HFFc6 (cell line): ENCODE measurements at places on chromosomes 12 and 14.
A peak's percentile ranks its signal among the peaks of the same experiment; 100 is the strongest.

GRCh38 chr14:74492776-74493342 lies at the start of gene NPC2:
Gene NPC2, minus strand, starts transcription at chr14:74493305. Its CDS starts 31 bp downstream, at chr14:74493274.
- no peak for DNase-seq

DNA sequence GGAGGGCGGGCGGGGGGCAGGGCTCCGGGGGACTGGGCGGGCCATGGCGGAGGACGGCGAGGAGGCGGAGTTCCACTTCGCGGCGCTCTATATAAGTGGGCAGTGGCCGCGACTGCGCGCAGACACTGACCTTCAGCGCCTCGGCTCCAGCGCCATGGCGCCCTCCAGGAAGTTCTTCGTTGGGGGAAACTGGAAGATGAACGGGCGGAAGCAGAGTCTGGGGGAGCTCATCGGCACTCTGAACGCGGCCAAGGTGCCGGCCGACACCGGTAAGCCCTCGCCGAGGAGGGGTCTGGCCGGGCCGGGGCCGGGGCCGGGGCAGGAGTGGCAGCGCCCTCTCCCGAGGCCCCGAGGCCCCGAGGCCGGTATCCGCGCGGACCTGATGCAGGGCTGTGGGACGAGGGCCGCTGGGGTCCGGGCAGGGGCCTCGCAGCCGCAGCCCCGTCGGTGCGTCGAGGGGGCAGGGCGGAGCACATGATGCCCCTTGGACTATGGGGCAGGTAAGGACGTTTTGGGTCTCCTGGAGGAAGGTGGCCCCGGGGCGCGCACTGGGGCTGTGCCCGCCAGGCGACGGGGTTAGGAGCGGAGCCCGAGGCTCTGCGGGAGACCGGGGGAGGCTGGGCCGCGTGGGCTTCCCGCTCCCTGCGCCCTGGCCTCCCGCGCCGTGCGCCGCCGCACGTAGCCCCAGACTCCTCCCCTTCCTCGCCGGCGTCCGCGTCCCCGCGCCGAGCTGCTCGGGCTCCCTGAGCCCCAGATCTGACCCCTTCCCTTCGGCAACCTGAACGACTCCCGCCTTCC lies at the start of gene TPI1:
TPI1 (plus strand) TSS at position 119 of the 798 bp plus-strand sequence; CDS start at position 155, 36 bp downstream.
- peak; percentile 79 for DNase-seq

GRCh38 chr12:65941388-65941787 lies 117.1 kb downstream of the HMGA2 start:
- DNase-seq, result peak; percentile 91

GRCh38 chr12:2403221-2403976 lies 350.6 kb downstream of the CACNA1C start:
- DNase-seq, result no peak

DNA sequence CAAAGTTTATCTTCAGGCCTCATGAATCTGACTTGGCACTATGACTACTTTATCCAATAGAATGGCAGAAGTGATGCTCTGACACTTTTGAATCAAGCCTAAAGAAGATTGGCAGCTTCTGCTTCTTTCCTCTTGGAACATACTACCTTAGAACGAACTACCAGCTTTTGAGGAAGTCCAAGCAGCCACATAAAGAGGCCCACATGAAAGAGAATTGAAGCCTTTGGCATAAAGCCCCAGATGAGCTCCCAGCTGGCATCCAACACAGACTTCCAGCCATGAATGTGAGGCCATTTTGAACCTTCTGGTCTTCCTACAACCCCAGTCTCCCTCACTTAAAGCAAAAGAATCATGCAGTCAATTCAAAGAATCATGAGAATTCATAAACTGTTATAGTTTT lies 65.8 kb downstream of the EEA1 start:
- DNase-seq, result no peak

GRCh38 chr12:97939156-97939555 lies 476.6 kb downstream of the RMST start:
- DNase-seq, result no peak

DNA sequence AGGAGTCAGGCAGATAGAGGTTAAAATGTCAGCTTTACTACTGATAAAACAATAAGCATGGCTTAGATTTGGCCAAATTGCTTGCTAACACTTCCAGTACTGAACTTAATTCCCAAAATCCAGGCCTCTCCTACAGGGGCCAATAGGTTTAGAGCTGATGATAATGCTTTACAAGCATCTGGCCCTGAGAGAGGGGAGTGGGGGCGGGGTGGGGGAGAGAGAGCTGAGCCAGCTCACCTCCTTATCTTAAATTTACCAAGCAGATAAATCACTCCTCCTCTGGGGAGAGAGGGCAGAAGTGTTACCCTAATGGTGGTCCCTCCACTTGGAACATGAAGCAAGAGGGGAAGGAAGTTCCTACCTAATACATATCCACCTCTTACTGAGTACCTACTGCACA lies 182.2 kb upstream of the CRY1 start:
- DNase-seq, result no peak

- no peak for DNase-seq
These were observed 5.9 kb downstream of the PXN start for GRCh38 chr12:120259418-120260202.

GRCh38 chr12:104704224-104704779 lies 247.6 kb downstream of the CHST11 start:
- DNase-seq, result no peak

- DNase-seq, result no peak
These were observed 31.8 kb upstream of the CLEC4E start for GRCh38 chr12:8572507-8572906.

- DNase-seq, result no peak
These were observed 1001.8 kb downstream of the BCL11B start for GRCh38 chr14:98270201-98270600.

DNA sequence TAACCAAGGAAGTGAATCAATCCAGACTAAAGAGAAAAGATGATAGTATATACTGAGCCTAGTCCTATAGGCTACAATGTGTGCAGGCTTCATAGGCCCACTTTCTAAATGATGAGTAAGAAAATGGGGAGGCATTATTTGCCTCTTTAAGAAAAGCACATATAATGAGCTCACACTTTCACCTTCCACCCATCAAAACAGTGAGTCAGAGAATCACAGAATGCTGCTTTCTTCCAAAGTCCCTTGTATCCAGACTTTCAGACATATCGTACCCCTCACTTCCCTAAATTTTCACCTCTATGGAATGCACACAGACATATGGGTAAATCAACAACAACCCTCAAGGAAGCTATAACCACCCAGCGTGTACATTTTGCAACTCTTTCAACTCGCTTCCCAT lies 286.4 kb upstream of the PRKD1 start:
- peak; percentile 28 for DNase-seq

- no peak for DNase-seq
These were observed 181.2 kb downstream of the PELI2 start for GRCh38 chr14:56299306-56299984.

GRCh38 chr12:43143278-43143677 lies 408.7 kb downstream of the ADAMTS20 start:
- DNase-seq, result no peak

DNA sequence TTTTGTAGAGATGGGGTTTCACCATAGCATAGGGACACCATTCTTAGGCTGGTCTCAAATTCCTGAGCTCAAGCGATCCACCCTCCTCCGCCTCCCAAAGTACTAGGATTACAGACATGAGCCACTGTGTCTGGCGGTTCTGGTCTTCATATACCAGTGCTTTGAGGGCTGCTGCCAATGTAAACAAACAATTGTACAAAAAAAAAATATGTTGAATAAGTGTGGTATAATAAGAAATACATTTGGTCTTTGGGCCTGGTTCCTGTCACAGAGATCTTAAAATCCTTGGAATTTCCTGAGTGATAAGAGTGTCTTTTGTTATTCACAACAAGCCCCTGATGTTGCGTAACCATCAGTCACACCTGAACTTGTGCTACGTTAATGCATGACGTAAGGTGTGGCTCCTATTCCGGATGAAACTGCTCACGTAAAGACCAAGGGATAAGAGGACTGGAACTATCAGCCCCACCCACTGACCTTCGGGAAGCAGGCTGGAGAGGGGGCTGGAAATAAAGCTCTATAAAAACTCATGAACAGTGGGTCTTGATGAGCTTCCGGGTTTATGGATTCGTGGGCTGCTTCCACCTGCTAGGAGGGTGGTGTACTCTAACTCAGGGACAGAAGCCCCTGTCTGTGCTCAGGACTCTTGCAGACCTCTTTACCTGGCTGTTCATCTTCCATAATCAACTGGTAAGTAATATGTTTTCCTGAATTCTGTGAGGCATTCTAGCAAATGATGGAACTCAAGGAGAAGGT lies 16.5 kb upstream of the RIMKLB start:
- DNase-seq, result peak; percentile 6

DNA sequence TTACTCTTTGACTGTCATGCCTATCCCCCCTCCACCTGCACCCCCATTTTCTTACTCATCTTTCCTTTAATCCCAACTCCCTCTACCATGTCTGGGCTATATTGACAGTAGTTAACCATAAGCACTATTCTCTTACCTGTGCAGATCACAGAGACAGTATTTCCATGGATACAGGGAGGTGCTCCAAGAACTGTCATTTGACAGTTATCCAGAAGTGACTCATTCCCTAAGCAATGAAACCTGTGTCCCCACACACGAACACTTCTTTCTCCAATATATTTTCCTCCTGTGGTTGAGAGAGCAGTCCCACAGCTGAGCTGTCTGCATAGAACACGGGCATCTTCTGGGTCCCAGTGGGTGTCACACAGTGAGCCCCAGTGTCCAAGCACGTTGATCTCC lies 68.8 kb downstream of the CD163L1 start:
- no peak for DNase-seq

DNA sequence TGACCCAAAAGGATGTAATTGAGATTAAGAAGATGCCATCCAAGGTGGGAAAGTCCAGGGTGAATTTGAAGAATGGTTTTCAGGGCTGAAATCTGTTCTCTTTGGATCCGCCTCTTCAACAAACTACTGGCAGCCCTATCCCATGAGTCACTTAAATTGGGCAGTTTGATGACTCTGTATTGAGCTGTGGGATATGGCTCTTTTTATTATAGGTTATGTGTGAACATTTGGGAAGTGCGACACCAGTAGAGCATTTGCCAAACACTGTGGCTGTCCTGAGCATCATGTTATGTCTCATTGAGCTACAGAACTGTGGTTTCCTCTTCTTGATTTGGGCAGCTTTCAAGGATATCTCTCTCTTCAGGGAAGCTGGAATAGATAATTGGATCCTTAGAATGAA lies 22.3 kb downstream of the IFT43 start:
- DNase-seq, result no peak

DNA sequence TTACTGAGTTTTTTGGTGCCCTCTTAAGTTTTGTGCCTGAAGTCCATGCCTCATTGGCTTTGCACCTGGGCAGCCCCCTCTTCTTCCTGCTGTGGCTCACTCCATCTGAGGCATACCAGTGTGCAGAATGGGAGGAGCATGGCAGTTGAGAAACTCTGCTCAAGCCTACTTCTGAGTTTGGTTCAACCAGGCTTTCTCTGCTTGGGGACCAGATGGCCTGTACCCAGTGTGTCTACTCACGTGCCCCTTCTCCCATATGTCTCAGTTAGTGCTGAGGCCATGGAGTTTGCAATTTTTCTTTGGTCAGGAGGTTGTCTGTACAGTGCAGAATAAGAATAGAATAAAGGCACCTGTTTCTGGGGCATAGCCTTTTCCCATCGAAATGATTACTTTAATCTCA lies 383.3 kb upstream of the DDHD1 start:
- no peak for DNase-seq

DNA sequence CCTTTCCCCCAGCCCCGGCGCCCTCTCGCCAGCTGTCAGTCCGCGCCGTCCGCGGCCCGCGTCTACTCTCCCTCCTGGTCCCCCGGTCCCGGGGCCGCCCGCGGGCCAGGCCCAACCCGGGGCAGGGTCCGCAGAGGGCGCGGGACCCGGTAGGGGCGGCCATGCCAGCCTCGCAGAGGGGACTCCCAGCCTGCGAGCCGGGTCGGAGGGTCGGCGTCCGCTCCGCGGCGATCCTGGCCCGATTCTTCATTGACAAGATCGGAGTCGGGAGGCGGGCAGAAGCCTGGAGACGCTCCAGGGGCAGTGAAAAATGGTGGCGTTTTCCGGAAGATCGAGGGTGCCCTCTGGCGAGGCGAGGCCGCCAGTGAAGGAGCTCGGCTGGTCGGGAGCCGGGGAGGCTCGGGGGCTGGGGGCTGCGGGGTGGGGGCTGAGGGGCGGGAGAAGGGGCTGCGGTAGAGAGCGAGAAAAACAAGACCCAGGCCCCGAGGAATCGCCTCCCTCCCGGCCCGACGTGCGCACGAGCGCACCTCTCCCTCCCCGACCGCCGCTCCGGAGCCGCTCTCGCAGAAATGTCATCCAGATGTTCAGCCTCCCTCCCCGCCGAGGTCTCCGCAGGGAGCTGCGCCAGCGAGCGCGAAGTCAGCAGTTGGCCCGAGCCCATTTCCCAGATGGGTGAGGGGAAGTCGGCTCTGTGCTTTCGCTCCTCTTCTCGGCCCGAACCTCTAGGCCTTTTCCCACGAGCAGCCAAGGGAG lies 647 bp upstream of the TGFB3 start:
- DNase-seq, result peak; percentile 68

- no peak for DNase-seq
These were observed 246.8 kb upstream of the AVPR1A start for GRCh38 chr12:63397807-63398206.

DNA sequence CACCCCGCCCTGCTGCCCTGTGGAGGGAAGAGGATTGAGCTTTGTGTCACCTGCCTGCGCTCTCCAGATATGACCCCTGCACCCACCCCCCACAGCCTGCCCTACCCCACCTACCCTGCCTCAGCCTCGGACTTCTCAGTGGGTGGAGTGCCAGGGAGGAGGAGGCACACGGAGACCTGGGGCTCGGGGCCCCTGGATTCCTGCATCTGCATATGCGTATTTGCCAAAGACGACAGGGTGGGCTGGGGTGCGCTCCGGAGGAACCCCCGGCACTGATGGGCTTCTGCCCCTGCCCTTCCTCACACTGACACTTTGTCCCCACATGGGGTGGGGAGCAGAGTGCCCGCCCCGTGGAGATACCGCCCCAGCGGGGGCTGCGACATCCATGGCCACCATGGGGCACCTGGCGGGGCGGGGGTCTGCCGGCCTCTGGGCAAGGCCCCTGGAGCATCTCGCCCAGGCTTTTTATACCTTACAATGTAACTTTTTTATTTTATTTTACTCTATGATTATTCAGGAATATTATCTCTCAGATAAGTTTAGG lies 206.0 kb downstream of the TSPAN9 start:
- no peak for DNase-seq

DNA sequence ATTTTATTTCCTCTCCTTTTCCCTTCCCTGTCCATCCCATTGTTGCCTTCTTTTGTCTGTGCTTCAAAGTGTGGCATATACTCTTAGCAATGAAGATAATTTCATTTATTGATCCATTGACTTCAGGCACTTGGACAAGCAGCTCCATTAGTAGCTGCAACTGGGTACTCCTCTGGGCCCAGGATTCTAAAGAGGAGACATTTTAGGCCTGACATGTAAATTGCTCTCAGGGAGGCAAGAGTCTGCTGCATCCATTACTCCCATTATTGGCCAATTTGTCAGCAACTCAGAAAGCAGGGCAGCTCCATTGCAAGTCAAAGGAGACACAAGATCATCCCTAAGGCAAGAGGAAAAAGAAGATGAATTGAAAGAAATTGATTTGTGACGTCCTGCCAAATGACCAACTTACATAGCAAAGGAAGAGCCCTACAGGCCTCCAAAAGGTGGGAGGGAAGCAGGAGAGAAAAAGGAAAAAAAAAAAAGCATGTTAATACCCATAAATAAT lies 1094.1 kb upstream of the FLRT2 start:
- no peak for DNase-seq

- DNase-seq, result no peak
These were observed 102.4 kb downstream of the VCPKMT start for GRCh38 chr14:50013934-50014333.

GRCh38 chr14:105205673-105206208 lies 24.6 kb upstream of the NUDT14 start:
- no peak for DNase-seq

- DNase-seq, result no peak
These were observed 616.5 kb downstream of the TRHDE start for GRCh38 chr12:72888693-72889092.
